ENCODE measurements at places on chromosomes 3 and 15. TPM values are rescaled to one million over a fixed set of nuclear protein-coding genes. Genes with fewer than 3 reads are reported as not detected.

- DNase-seq = no peak
These were observed 64.6 kb downstream of the ESYT3 start for GRCh38 chr3:138498991-138499390.

GOLGA6L25 gene
- polyA plus RNA-seq = not detected

DNA sequence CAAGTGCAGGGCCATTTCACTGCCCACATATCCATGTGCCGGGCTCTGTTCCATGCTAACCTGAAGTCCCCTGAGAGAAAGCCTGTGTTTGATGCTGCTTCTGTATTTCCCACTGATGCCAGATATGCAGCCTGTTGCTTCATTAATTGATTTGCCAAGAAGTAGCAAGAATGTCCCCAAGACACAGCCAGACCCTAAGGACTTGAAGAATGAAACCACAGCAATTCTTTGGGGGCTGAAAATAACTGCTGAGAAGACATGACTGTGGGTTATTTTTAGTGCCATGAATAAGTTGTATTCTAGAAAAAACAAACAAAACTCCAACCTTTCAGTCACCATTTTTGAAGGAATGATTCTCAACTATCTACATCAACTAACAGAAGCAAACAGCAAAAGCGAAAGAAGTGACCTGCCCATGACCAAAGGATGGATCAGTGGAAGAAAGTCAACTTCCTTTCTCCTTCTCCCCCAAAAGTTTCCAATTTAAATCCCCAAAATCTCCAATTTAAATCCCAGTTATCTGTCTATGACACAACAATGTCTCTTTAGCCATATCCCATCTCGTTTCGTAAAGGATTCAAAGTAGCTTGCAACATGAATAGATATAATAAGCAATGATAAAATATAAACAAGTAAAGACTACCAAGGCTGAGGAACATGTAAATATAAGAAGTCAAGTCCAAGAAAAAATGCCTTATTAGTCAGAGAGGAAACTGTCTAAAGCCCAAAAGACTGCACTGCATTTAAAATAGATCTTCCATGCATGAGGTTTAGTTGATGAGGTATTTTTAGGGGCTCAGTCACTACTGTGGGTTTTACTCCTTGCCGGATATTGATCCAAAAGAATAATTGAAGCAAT is 226.8 kb downstream of the DTWD1 start:
- DNase-seq = no peak

DNA sequence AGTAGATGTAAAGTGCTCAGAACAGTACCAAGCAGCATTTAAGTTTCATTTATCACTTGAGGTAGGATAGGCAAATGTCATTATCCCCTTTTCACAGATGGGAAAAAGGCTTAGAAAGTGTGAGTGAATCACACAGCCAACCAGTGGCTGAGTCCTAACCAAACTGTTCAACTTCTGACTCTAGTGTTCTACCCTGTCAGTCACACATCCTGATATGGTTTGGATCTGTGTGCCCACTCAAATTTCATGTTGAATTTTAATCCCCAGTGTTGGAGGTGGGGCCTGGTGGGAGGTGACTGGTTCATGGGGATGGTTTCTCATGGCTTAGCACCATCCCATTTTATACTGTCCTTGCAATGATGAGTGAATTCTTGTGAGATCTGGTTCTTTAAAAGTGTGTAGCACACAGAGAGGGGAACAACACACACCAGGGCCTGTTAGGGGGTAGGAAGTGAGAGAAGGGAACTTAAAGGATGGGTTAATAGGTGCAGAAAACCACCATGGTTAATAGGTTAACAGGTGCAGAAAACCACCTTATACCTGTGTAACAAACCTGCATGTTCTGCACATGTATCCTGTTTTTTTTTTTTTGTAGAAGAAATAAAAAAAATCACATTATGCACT is 304.7 kb downstream of the SUCLG2 start:
- no peak for DNase-seq

GRCh38 chr3:142849148-142849547 is 39.7 kb downstream of the PCOLCE2 start:
- DNase-seq = peak; percentile 39

GRCh38 chr3:31661993-31662670 is 129.4 kb downstream of the STT3B start:
- no peak for DNase-seq

DNA sequence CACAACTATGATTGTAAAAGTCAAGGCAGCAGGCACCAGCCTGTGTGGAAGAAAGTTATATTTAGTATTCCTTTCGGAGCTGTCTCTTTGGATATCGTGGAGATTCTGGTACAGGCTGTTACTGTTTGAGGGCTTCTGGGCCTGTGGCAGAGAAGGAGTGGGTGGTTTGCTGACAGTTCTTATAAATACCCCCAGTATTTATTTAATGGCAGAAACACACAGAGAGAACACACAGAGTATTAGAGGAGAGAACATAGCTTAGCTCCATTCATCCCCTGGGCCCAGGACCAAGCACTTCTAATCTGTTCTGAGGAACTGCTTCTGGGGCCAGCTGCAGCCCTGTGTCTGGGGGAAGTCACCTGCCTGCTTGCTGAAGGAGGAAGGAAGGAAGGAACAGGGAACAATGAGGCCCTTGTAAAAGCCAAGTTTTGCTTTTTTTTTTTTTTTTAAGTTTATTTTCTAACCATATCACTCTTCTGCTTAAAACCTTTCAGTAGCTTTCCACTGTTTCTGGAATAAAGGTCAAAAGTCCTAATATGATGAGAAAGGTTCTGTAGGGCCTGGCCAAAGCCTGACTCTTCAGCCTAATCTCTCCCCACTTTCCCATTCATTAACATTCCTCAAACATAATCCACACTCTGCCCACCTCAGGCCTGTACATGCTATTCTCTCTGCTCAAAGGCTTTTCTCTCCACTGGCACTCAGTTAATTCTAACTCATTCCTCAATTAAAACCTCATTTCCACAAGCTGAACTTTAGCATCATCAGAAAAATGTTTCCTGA is 11.8 kb upstream of the PP2D1 start:
- no peak for DNase-seq

SNX22 gene
- 0.33 TPM for polyA plus RNA-seq

DNA sequence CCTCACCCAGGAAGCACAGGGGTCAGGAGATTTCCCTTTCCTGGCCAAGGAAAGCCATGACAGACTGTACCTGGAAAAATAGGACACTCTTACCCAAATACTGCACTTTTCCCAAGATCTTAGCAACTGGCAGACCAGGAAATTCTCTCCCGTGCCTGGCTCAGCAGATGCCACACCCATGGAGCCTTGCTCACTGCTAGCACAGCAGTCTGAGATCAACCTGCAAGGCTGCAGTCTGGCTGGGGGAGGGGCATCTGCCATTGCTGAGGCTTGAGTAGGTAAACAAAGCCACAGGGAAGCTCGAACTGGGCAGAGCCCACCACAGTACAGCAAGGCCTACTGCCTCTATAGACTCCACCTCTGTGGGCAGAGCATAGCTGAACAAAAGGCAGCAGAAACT is 567.3 kb upstream of the LMCD1 start:
- DNase-seq = no peak

KIF7 gene
- 3.8 TPM for polyA plus RNA-seq

- DNase-seq = no peak
These were observed 293.5 kb downstream of the UACA start for GRCh38 chr15:70469651-70470555.

CTXN2 gene
- polyA plus RNA-seq = not detected

BNC1 gene
- 45.4 TPM for polyA plus RNA-seq

All from foreskin keratinocyte (primary cell).